GM13977 (cell line): ENCODE measurements at places on chromosomes 12 and 14.

- DNase-seq: no peak
Measured at GRCh38 chr12:31714406-31715271, 14.2 kb downstream of the AMN1 start.

- DNase-seq: no peak
Measured at GRCh38 chr14:68223631-68224030, 404.1 kb downstream of the RAD51B start.

GRCh38 chr14:24390701-24391468, 7.9 kb upstream of the NYNRIN start:
- no peak for DNase-seq

GRCh38 chr12:124813782-124814181, 49.9 kb downstream of the SCARB1 start:
- no peak for DNase-seq

- no peak for DNase-seq
Measured at GRCh38 chr14:41360126-41360525, 246.6 kb upstream of the LRFN5 start.

GRCh38 chr12:24728366-24728765, 220.5 kb downstream of the BCAT1 start:
- DNase-seq: peak; percentile 15

- no peak for DNase-seq
Measured at GRCh38 chr12:76410781-76411180, 62.6 kb upstream of the BBS10 start.

GRCh38 chr12:129681830-129682229, 222.0 kb downstream of the TMEM132D start:
- DNase-seq: no peak

GRCh38 chr12:24603371-24603770, 345.5 kb downstream of the BCAT1 start:
- DNase-seq: no peak

GRCh38 chr12:132600048-132601032, 10.0 kb downstream of the LRCOL1 start:
- DNase-seq: peak; percentile 81

DNA sequence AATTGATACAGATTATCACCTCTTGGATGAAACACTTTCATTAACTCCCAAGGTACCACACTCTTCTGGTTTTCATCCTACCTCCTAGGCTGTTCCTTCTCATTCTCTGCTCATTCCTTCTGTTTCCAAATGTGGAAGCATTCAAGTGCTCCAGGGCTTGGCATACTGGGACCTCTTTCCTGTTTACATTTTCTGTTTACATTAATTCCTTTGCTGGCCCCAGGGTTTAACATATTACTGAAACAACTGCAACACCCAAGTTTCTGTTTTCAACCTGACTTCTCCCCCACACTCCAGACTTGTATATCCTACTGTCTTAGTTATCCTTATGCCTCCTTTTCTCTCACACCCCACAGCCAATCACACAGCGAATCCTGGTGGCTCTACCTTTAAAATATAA, 386.3 kb upstream of the GARIN6 start:
- no peak for DNase-seq

GRCh38 chr14:77605392-77605972, 11.0 kb downstream of the SPTLC2 start:
- DNase-seq: no peak

DNA sequence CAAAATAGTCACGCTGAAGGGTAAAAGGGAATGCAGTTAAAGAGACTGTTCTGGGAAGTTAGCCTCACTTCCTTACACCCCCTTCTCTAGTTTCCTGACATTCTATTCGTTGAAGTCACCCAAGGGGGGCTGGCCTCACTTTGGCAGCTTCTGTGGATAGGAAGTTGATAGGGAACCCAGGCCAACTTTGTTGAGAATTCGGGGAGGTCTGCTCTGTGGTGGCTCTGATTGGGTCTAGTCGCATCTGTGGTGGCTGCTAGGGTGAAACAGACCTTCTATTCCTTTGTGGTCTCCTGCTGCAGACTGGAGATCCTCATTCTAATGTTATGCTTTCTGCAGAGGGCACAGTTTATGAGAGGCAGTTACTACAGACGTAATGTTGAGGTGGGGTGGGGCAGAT, 28.8 kb upstream of the GZMB start:
- no peak for DNase-seq

DNA sequence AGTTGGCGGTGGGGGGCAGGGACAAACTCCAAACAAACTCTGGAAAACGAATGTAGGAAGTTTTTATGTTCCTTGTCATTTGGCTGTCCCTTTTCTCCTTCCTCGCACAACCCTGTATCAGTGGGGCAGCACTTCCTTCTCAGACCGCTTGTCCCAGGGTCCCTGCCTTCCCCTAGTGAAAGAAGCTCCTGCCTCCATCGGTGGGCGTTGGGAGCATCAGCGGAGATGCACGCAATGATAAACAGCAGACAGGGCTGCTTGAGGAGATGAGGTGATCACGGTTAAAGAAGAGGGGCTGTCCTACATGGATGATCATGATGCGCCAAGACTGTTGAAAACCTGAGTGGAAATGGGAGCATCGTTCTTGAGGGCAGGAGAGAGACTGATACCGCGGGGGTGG, 620 bp downstream of the C1S start:
- no peak for DNase-seq

DNA sequence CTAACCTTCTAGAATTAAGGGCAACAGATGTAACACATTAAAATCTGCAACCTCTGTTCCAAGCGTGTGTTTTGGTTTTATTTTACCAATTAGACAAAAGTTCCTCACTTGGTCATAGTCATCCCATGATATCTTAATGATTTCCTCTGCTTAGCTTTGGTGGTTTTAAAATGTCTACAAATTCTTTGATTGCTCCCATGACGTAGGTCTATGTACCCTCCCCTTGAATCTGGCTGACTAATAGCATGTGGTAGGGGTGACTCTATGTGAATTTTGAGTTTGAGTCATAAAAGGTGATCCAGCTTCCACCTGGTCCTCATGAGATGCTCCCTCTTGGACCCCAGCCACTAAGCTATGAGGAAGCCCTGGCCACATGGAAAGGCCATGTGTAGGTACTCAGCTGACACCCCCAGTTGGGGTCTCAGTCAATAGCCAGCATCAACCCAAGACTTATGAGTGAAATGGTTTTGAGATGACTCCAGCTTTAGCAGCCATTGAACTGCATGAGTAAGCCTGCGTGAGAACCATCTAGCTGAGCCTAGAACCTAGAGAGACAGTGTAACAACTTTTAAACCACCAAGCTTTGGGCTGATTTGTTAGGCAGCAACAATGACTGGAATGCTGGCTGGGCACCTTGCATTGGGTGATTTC, 247.1 kb downstream of the MSRB3 start:
- no peak for DNase-seq

GRCh38 chr14:77275041-77275580, 4.1 kb upstream of the NGB start:
- no peak for DNase-seq

DNA sequence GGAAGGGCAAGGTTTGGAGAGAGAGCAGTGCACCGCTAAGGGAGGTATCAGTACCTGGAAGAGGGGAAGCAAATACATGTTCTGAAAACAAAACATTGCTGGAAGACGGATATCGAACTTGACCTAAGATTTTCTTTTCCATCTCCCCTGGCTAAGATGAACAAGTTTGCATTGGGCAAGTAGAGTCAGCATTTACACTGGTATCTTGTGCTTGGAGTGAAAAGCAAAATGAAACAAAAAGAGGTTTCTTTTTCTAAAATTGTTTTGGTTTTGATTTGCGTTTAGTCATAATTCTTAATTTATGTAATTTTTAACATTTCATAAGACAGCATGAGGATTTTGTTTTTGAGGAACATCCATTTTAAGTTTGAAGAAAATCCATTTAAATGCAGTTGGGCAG, 881.6 kb downstream of the NRXN3 start:
- DNase-seq: no peak

- no peak for DNase-seq
Measured at GRCh38 chr12:10251669-10252068, 39.0 kb downstream of the GABARAPL1 start.

DNA sequence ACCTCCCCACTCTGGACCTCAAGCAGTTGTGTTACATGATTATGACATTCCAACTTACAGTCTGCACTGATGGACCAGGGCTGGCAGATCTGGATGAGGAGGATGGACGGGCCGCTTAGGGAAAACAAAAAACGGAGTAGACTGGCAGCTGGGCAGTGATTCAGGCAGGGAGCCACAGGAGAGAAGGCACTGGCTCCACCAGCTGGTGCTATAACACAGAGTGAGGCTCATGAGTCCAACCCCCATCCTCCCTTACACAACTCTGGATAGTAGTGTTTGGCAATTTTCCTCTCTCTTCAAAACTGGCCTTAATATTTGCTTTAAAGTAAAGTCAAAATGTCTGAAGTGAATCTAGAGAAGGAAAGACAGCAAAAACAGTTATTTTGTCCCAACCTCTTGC, 9.7 kb upstream of the RIC8B start:
- no peak for DNase-seq

DNA sequence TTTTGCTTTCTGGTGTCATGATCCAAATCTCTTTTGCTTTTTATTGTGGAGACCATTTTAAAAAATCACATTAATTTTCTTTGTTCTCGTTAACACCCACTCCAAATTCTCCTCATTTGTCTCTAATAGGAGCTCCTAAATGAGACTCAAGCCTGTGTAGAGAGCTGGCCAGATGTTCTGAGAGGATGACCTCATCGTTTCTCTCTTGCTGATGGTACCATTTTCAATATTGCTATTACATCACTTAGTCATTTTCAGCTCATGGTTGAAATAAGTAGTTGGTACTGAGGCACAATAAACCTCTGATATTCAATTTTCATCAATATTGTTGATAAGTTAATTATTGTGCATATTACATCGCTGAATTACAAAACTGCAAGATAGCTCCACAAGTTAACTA, 31.5 kb downstream of the SPTB start:
- DNase-seq: peak; percentile 49

DNA sequence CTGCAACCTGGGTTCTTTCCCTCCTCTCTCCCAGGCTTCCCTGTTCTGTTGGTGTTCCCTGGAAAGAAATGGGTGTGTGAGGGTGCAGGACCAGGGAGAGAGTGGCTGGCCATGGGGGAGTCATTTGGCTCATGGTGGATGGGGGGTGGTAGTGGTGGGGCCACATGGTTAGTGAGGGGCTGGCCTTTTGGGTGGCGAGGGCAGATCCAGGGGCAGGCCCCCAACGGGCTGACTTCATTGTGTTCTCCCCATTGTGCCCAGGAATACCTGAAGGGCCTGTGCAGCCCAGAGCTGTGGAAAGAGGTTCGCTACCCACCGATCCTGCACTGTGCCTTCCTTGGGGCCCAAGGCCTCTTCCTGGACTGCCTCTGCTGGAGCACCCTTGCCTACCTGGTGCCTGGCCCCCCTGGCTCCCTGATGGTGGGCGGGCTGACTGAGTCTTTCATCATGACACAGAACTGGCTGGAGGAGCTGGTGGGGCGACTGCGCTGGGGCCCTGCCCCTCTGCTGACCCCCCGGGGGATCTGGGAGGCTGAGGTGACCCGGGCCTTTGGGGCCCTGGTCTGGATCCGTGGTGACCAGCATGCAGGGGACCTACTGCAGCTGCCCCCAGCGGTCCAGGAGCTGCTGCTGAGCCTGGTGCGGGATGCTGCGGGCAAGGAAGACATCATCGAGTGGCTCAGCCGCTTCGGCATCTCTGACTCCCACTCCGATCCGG, 9.0 kb downstream of the NYNRIN start:
- DNase-seq: no peak

- no peak for DNase-seq
Measured at GRCh38 chr12:104354167-104354867, 50.8 kb downstream of the EID3 start.
